ENCODE measurements at places on chromosomes 6 and 20.

- no peak for DNase-seq
Observed at GRCh38 chr6:38476141-38476540, 163.6 kb downstream of the BTBD9 start.

DNA sequence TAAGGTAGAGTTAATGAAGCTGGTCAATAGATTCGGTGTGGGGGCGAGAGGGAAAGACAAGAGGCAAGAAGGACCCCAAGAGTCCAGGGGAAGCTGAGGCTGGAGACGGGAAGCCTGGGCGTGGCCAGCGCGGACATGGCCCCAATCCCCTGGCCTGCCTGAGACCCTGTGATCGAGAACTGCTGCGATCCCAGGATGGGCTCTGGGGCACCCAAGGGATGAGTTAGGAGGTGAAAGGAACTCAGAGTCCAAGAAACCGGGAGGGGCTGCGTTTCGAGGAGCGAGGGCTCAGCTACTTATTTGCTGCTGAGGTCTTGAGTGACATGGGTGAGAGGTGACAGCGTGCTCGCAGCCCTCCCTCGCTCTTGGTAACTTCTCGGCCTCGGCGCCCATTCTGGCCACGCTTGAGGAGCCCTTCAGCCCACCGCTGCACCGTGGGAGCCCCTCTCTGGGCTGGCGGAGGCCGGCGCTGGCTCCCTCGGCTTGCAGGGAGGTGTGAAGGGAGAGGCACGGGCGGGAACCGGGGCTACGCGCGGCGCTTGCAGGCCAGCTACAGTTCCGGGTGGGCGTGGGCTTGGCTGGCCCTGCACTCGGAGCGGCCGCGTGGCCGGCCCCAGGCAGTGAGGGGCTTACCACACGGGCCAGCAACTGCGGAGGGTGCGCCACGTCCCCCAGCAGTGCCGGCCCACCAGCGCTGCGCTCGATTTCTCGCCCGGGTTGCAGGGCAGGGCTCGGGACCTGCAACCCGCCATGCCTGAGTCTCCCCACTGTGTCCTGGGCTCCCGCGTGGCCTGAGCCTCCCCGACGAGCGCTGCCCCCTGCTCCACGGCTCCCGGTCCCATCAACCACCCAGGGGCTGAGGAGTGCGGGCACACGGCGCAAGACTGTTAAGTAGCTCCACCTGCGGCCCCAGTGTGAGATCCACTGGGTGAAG lies 58.2 kb downstream of the IRF4 start:
- no peak for DNase-seq

- DNase-seq, result no peak
Observed at GRCh38 chr20:61705386-61706258, 360.1 kb downstream of the TAF4 start.

DNA sequence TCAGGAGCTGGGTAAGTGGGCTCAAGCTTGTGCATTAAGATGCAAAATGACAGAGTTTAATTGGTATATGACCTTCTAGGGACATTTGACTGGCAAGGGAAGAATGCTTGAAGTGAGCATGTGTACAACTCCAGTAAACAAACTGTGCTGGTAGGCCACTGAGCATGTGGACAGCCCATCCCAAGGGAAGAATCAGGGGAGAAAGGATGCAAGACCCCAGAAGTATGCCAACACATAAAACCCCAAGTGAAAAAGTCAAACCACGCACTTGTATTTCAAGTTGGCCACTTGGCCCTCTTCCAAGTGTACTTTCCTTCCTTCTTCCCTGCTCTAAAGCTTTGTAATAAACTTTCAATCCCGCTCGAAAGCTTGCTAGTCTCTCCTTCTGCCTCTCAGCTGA lies 10.4 kb upstream of the THBD start:
- no peak for DNase-seq

DNA sequence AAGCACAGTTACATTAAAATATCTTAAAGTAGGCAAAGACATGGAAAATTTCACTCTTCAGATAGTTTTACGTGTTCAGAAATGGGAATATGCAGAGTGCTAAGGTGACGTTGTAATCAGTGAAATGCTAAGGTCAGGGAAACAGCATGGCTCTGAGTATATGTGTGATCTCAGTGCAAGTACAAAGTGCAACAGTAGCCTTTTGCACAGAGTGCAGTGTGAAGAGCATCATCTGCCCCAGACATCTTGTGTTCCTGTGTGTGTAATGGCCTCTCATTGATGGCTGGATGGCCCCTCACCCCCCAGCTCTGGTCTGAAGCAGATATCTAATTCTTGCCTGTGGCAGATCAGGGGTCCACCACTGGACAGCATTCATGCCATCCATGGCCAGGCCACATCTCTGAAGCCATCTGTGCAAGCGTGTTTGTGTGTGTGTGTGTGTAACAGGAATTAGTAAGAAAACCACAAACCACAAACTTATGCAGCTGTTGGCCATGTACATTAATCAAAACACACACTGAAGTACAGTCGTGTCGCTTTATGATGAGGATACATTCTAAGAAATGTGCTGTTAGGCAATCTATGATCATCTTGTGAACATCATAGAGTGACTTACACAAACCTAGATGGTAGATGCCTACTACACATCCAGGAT lies 165.1 kb downstream of the RALGAPA2 start:
- no peak for DNase-seq

DNA sequence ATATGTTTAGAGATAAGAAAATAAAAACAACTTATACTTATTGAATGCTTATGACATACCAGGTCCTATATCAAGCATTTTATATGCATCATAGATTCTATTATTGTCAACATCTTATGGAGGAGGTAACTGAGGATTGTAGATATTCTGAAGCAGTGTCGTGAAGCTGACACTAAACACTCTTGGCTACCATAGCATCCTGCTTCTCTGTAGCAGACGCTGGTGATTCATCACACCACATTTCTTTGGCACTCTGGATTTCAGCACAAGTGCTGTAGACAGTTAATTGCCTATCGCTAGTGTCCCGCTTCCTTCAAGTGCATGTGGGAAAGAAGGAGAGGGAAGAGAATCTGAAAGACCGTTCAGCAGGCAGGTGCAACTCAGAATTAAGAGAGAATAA lies 317.1 kb downstream of the PLCB1 start:
- DNase-seq, result no peak

DNA sequence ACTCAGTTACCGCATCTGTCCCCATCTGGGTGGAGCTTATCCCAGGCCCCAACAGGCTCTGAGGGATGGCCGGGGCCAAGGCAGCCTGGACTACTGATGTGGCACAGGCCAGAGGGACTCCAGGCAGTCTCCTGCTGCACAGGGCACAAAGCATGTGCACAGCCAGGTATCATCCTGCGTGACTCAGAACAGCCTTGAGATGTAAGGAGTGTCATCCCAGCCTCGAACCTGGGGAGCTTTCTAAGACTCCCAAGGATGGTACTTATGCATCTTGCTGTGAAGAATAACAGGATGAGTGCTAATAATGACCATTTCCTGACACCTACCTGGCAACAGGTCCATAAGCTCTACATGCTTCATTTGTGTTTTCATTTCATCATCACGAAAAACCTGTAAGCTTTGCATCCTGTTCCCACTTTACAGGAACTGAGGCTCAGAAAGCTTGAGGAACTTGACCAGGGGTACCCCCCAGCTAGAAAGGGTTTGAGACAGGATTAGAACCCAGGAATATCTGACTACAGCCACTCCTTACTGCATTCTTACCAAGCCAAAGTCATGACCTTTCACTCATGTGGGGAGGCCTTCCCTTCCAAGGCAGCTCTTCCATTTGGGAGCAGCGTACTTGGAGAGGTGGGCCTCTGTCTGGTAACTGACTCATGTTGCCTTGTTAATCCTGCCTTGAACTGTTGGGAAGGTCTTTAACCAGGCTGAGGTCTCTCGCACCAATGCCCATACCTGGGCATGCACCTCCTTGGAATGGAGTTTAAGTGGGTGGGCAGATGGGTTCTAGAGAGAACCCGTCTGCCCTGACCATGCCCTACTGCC lies 1.9 kb downstream of the TRIB3 start:
- no peak for DNase-seq

- DNase-seq, result no peak
Observed at GRCh38 chr6:84515067-84515466, 249.3 kb downstream of the TBX18 start.
